Esophagus mucosa (tissue), 1 donor: ENCODE measurements at places on chromosomes 7 and 10. TPM values are rescaled to one million over a fixed set of nuclear protein-coding genes. Genes with fewer than 3 reads are reported as not detected.

Gene FAM131B
- total RNA-seq, result 0.44 TPM

Gene RAPGEF5
- total RNA-seq, result 48.6 TPM

- peak; percentile 84 for ATAC-seq
Measured at GRCh38 chr10:102796407-102797176, 40.6 kb downstream of the CYP17A1 start.

- ATAC-seq, result peak; percentile 66
Measured at GRCh38 chr7:36084485-36085091, 68.5 kb upstream of the EEPD1 start.

DNA sequence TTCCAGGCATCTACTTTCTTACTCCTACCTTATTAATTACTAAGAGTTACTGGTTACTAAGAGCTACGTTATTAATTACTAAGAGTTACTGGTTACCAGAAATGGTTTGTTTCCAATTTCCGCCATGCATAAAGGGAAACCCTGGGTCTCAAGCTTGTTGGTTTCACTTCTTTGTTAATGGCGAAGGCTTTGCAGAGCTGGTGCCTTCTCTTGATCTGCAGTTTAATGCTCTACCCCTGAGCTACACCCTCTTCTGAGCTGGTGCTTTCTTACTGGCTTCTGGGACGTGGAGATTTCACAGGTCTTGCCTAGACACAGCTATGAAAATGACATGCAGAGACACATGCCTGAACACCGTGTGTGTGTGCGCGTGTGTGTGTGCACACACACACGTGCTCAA is 560 bp downstream of the CPA4 start:
- peak; percentile 69 for ATAC-seq

- no peak for ATAC-seq
Measured at GRCh38 chr7:15922002-15922401, 235.5 kb upstream of the MEOX2 start.
